ENCODE measurements at places on chromosomes 16 and 17. TPM values are rescaled to one million over a fixed set of nuclear protein-coding genes. Genes with fewer than 3 reads are reported as not detected.

SCNN1B gene
- total RNA-seq = not detected

LDHD gene
- total RNA-seq = 0.43 TPM

CACNG5 gene
- not detected for total RNA-seq

STX1B gene
- total RNA-seq = 3.5 TPM

CES5A gene
- total RNA-seq = not detected

SLFN14 gene
- not detected for total RNA-seq

FBXO39 gene
- 0.09 TPM for total RNA-seq

OTOA gene
- under 0.01 TPM for total RNA-seq

ITGB3 gene
- total RNA-seq = 4.7 TPM

RAP1GAP2 gene
- total RNA-seq = 3.5 TPM

VTN gene
- 0.09 TPM for total RNA-seq

TBC1D3K gene
- total RNA-seq = not detected

SETD1A gene
- total RNA-seq = 3.0 TPM

TP53TG3B gene
- total RNA-seq = not detected

MEOX1 gene
- 0.16 TPM for total RNA-seq

LITAFD gene
- total RNA-seq = not detected

DRC7 gene
- total RNA-seq = 0.32 TPM

PPP1R27 gene
- not detected for total RNA-seq
